ENCODE measurements at places on chromosomes 5 and 9.

- no peak for DNase-seq
Observed at GRCh38 chr5:2686321-2687124, 65.0 kb downstream of the IRX2 start.

GRCh38 chr5:38433160-38433861, 123.1 kb downstream of the LIFR start:
- DNase-seq: no peak

DNA sequence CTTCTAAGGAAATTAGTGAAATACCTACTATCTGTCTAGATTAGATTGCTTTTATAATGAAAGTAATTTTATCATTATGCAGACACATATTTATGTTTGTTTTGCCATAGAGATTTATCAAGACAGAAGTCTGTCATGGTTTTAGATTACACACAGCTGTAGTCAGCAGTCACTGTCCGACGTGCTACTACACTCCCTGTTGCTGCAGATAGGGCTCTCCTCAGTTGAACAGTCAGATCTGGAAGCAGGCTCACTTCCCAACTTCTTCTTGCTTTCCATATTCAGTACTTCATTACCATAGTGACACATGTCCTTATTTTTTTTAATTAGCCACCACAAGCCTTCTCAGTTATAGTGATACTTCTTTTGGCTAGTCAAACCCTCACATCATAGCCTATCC, 329.9 kb upstream of the ITGA1 start:
- no peak for DNase-seq

GRCh38 chr5:167305591-167306213, 985.7 kb upstream of the WWC1 start:
- no peak for DNase-seq

- DNase-seq: no peak
Observed at GRCh38 chr9:84711936-84712335, 42.4 kb downstream of the NTRK2 start.

- DNase-seq: no peak
Observed at GRCh38 chr5:67073045-67073680, 123.4 kb downstream of the CD180 start.

DNA sequence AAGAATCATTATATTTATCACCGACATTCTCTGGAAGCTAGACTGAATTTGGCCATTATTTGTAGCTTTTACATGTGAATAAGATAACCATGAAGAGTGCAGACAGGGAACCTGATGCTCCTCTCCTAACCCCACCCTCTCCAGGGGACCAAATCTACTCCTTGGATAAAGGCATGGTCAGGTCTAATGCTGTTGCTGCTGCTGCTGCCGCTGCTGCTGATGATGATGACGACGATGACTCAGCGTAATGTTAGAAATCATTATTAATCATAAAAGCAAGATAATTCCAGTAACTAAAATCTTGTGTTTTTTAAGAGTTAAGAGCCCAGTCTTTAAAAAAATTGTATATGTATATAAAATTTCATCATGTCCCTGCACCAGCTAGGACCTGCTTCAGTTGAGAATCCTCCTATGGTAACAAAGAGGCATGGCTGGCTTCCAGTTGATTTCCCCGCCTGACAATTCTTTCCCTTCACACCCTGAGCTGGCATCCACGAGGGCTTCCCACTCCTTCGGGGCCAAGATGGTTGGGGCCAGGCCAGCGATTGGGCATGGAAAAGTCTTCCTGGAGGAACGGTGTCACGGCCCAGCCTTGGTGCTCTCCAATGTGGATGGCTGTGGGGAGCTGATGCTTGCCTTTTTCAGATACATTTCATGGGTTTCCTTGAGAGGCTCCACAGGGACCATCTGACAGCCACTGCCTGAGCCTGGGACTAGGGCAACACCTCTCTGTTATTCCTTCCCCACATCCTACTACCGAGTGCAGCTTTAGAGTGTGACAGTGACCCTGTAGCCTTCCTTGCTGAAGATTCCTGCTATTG, 400.0 kb downstream of the CTNND2 start:
- DNase-seq: no peak

DNA sequence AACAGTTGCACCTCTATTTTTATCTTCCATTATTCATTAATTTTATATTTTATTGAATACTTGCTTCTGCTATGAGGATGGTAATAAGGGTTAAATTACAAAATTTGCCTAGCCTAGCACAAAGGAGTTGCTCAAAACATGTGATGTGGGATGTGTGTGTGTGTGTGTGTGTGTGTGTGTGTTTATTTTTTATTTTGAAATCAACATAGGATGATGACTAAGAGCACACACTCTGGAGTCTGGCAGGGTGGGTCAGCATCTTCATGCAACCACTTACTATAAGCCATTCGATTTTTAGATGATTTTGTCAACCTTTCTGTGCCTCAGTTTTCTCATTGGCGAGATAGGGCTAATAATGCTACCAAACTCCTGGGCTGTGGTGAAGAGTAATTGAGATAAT, 57.7 kb upstream of the MAMDC2 start:
- DNase-seq: no peak

- DNase-seq: no peak
Observed at GRCh38 chr9:124584631-124585030, 77.4 kb upstream of the NR5A1 start.

- DNase-seq: no peak
Observed at GRCh38 chr9:29332789-29333188, 1759.5 kb upstream of the C9orf72 start.

GRCh38 chr5:115815006-115815692, 1.3 kb downstream of the CDO1 start:
- DNase-seq: no peak

DNA sequence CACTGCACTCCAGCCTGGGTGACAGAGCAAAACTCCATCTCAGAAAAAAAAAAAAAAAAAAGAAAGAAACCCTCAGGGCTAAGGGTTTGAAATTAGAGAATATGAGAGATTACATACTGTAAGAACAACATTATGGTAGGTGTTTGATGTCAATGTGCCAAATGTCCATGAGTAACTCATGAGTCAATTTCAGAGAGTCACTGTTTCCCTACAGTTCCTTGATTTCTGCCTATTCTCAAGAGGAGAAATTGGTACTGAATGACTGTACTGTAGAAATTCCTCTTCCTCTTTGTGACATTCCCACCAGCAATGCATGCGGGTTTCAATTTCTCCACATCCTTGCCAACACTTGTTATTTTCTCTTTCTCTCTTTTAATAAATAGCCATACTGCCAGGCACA, 35.2 kb downstream of the MARVELD2 start:
- no peak for DNase-seq

DNA sequence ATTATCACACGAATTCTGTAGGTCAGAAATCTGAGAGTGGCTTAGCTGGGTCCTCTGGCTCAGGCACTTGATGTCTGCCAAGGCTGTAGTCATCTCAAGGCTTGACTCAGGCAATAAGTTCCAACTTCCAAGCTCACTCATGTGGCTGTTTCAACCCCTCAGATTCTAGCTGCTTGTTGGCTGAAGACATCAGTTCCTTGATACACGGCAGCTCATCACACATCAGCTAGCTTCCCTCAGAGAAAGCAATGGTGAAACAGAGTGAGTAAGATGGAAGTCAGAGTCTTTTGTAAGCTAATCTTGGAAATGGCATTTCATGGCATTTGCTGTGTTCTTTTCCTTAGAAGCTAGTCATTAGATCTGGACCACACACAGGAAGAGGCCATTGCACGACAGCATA, 204.2 kb upstream of the PTGER4 start:
- no peak for DNase-seq

GRCh38 chr5:611731-612486, at the start of gene CEP72:
CEP72 (plus strand) TSS chr5:612340; CDS start chr5:612362, 22 bp downstream.
- DNase-seq: peak; percentile 23

- no peak for DNase-seq
Observed at GRCh38 chr9:70403618-70404025, 10.8 kb downstream of the KLF9 start.

DNA sequence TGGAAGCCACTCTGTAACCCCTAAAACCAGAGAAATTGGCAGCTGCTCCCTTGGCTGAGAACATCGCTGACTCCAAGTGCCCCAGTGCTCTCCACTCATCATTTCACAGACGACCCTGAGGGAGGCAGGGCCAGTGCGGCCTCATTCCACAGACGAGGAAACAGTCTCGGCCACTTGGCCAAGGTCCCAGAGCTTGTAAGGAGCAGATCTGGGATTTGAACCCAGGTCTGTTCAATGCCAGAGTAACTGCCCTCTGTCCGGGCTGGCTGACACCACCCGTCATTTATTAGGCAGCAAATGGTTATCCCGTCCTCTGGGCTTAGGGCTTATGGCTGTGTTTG, 19.9 kb upstream of the IER5L start:
- DNase-seq: no peak

- DNase-seq: no peak
Observed at GRCh38 chr9:99002706-99003105, 59.0 kb downstream of the COL15A1 start.

DNA sequence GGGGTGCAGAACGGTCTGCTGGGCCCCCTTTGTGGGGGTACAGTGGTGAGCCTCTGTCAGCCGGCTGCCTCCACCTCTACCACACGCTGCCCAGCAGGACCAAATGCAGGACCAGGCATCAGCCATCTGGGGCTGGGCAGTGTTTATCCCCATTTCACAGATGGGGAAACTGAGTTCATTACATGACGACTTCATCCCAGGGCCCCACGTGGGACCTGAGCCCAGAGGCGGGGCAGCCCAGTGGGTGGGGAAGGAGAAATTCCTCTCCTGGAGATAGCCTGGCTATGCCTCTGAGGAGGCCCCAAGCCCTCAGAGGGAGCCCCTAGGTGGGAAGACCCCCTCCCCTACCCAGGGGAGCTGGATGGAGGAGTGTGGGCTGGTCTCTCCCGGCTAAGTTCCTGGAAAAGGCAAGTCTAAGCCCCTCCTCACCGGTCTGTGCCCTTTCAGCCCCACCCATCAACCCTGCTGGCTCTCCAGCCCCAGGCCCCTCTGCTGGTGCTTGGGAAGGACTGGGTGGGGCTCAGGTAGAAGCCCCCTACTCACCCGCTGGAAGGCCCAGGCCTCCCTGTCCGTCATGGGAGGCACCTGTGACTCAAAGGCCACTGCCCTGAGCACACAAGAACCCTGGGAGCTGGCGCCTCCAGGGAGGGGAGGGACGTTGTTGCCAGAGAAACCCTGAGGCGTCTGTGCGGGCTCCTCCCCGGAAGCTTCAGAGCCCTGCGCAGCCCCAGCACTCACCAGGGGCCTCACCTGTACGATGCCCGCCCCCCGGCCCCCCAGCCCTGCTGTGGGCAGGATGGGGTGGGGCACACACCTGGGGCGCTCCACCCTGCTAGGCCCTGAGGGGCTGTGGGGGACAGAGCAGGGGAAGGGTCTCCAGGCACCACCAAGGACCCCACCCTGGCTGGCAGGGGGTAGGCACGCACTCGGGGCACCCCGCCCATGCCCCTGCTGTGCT, 7.4 kb upstream of the CCDC187 start:
- peak; percentile 36 for DNase-seq

DNA sequence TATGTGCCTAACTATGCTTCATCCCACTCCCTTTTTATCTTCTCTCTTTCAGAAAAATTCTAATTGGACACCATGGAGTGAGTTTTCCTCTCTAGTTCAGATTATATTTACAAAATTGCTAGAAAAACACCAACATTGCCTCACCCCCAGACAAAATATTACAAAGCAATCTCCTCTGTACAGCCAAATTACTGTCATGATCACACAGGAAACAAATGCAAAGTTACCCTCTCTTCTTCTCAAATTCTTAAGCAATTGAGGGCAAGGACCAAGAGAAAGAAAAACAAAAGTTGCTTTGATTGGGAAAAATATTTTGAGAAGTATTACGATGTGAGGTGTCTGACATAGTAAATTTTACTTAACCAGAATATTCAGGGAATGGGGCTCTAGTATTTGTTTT, 30.8 kb upstream of the ABCA1 start:
- no peak for DNase-seq

DNA sequence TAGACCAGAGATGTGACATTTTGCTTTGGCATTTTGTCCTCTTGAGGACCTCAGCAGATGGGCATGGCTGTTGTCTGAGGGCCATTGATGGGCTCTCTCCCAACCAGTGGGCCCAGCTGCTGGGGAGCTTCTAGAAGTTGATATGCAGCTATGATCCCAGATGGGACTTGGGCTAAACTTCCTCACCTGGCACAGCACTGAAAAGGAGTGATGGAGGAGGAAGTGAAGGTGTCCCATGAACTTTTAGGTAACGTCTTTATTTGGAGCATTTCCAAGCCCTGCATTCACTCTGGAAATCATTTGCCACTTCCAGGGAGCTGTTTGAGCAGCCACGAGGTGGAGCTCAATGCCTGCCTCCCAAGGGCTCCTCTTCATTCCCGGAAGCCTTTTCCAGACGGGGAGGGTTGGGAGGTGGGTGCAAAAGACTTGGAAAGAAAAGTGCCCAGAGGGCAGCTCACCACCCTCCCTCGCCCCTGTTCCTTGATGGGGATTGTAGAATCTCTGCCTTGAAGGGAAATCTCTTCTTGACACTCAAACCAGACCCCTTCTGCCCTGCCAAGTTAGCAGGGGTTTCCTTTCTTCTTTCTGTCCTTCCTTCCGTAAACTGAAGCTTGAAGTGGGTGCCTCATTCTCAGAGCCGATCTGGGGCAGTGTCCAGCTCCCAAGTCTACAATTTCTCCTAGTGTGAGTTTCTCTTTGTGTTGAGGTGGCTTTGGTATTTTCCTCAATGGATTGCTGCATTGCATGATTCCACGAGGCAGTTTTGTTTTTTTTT, 18.1 kb upstream of the NEUROG1 start:
- DNase-seq: no peak

DNA sequence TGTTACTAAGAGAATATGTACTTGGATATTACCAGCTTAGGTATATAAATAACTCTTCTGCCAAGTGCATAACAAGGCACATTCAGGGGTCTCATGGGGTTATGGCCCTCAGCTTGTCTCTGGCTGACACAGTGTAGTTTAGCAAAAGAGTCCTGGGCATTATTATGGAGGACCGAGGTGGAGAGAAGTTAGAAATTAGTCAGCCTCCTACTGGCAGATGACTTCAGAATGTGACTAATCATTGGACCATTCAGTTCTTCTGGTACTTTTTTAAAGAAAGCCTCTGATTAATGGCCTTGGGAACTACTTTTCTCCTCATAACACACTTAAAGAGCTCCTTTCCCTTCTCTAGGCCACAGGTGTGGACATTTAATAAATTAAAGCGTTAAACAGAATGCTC, 178.9 kb downstream of the SH3GL2 start:
- no peak for DNase-seq

- no peak for DNase-seq
Observed at GRCh38 chr5:161263191-161263590, 283.3 kb downstream of the GABRB2 start.

DNA sequence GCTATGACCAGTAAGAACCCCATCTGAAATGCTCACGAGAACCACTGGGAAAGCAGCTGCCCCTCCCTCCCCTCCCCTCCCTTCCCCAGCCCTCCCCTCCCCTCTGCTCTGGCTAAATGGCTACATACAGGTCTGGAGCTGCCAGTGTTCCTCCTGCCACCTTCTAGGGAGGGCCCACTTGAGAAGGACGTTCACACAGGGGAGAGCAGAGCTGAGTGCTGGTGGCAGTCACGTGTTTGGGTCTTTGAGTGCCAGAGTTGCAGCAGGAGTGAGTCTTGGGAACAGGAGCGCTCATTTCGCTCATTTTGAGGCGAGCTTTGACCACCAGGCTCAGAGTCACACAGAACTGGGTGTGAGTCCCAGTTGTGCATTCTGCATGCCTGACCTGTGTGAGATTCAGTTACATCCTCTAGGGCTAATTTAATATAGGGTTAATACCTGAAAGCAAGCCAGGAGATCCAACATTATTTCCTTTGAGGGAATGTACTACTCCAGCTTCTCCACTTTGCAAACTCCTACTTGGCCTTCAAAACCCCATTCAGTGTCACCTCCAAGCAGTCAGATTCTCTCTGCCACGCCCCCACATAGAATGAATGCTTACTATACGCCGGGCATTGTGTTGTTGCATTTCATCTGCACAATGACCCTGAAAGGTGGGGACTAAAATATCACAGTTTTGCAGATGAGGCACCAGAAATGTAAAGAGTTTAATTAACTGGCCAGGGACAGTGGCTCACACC, 25.1 kb downstream of the CPLX2 start:
- DNase-seq: no peak

Data from NCI-H1436 treated with DMSO at 0.1 percent for 48 hours (cell line).